Ammon's horn (tissue), 1 donor: ENCODE measurements at places on chromosomes 11 and 22.

- no peak for DNase-seq
Measured at GRCh38 chr22:31584804-31585160, 77.2 kb downstream of the PISD start.

DNA sequence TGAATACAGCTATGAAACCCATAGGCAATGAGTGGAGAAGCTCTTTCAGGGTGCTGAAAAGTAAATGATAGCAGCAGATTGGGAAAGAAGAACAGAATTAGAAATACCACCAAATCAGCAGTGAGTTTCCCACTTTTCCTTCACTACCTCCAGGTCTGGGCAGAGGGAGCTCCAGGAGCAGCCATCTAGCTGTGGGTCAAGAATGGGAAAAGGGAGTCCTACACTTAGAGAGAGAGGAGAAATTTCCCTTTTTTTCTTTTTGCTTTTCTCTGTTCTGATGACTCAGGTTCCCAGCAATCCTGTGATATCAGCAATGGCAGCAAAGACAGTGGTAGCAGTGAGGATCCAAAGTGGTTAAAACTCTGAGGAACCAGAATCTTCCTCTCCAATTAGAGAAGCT lies 263.9 kb downstream of the NXPE2 start:
- DNase-seq, result no peak

DNA sequence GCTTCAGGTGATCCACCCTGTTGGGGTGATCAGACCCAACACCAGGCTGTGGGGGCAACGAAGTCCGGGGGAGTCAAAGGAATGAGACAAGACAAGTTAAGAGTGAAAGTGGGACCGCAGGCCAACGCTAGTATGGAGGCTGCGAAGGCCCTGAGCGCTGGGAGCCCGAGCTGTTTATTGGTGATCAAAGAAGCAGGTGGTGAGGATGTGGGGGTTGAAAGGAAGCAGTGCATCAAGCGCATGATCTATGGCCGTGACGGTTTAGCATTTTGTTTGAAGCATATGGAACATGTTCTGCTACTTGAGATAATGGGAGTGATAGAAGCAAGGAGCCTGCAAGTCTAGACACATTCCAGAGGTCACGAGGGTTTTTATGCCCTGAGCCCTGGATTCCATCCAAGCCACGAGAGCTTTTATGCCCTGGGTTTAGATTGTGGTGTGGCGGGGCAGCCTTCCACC lies 49.5 kb downstream of the MCHR1 start:
- no peak for DNase-seq

GRCh38 chr11:29029452-29029851 lies 921.3 kb downstream of the METTL15 start:
- DNase-seq, result no peak

DNA sequence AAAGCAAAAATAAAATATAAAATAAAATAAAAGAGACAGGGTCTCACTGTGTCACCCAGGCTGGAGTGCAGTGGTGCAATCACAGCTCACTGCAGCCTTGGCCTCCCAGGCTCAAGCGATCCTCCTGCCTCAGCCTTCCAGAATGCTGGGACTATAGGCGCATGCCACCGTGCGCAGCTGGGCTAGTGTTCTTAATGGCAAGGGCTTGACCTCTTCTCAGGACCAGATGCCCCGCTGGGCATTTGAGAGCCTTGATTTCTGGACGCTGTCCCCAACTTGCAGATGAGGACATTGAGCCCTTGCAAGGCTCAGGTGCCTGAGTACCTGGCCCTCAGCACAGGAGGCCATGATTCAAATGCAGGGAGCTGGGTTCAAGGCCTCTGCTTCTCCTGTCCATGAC lies 82.6 kb downstream of the DHCR7 start:
- DNase-seq, result no peak

DNA sequence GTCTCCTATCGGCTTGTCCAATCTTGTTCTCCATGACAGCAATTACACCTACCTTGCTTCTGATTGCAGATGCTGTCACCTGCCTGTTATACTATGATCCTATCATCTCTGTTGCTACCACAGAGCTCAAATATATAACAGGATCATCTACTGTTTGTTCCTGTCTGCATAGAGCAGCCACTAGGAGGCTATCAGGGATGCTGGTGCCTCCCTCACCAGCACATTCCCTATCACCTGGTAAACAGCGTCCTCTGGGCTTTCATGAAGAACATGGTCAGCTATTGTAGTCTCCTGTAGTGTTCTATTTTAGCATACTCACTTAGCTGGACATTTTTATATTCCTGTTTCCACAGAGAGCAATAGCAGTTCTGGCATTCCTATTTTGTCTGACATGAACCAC lies 87.8 kb upstream of the FAT3 start:
- DNase-seq, result no peak

DNA sequence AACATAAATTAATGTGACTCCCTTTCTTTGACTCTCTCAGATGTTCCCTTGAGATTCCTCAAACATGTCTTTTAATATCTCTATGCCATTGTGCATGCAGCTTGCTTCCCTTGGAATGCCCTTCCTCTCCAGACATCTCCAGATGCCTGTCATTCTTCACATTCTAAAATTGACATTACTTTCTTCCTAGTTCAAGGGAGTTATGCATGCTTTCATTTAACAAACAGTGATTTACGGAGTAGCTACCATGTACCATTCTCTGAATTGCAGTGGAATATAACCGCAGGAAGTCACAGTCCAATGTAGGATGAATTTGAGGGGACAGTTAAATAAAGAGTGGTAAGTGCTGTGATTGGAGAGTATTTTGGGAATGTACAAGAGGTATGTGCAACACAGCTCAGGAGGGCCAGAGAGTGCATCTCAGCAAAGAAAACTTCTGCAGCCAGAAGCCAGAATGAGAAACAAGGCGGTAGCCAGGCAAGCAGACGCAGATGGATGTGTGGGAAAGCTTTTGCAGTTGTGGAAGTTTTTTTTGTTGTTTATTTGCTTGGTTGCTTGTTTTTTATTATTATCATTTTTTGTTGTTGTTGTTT lies 18.7 kb downstream of the MMP10 start:
- DNase-seq, result no peak

- no peak for DNase-seq
Measured at GRCh38 chr11:114776956-114777355, 98.6 kb downstream of the NXPE2 start.

DNA sequence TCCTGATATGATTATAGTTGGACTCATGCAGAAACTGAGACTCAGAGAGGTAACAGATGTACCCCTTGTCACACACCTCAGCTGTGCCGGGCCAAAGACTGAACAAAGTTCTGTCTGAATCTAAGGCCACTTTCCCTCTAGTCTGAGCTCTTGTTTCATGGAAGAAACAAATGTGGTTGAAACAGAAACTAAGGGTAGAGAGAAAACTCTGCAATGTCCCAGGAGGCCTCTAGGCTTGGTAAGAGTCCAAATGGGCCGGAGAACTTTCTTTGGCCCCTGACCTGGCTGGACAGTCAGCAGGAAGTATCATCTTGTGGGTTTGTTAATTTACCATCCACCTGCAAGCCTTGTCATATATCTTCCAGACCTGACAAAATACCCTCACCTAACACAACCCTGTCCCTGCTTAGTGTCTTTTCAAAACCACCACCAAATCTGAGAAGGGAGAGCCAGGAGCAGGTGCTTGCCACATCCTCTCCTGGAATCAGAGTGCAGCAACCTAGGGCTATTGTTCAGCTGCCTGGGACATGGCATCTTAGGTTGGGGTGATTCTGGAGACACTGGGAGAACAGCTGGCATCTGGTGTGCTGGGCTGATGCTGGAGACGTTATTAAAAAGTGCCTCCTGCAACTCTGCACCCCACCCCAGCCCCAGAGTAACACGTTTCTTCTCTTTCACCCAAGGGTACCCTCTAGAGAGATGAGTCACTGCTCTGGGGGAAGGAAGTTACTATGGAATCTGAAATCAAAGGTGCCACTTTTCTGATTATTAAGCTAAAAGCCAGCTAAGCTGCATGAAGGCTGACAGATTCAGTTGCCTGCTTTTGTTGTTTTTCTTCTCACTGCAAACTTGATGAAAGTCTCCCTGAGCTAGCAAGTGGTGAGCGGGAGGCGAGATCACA lies 126.3 kb upstream of the TIMP3 start:
- no peak for DNase-seq

DNA sequence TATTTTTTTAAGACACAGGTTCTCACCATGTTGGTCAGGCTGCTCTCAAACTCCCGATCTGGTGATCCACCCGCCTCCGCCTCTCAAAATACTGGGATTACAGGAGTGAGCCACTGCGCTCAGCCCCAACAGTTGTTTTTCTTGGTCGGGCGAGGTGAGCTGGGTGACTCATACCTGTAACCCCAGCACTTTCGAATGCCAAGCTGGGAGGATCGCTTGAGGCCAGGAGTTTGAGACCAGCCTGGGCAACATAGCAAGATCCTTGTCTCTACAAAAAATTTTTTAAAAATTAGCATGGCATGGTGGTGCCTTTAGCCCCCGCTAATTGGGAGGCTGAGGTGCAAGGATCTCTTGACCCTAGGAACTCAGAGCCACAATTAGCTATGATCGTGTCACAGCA lies 7.0 kb upstream of the NF2 start:
- DNase-seq, result no peak

GRCh38 chr22:25077964-25078363 lies 121.7 kb upstream of the CRYBB3 start:
- no peak for DNase-seq
